ENCODE measurements at places on chromosomes 5 and 9. TPM values are rescaled to one million over a fixed set of nuclear protein-coding genes. Genes with fewer than 3 reads are reported as not detected.
A peak's percentile ranks its signal among the peaks of the same experiment; 100 is the strongest.

Gene BARHL1
- total RNA-seq, result not detected

DNA sequence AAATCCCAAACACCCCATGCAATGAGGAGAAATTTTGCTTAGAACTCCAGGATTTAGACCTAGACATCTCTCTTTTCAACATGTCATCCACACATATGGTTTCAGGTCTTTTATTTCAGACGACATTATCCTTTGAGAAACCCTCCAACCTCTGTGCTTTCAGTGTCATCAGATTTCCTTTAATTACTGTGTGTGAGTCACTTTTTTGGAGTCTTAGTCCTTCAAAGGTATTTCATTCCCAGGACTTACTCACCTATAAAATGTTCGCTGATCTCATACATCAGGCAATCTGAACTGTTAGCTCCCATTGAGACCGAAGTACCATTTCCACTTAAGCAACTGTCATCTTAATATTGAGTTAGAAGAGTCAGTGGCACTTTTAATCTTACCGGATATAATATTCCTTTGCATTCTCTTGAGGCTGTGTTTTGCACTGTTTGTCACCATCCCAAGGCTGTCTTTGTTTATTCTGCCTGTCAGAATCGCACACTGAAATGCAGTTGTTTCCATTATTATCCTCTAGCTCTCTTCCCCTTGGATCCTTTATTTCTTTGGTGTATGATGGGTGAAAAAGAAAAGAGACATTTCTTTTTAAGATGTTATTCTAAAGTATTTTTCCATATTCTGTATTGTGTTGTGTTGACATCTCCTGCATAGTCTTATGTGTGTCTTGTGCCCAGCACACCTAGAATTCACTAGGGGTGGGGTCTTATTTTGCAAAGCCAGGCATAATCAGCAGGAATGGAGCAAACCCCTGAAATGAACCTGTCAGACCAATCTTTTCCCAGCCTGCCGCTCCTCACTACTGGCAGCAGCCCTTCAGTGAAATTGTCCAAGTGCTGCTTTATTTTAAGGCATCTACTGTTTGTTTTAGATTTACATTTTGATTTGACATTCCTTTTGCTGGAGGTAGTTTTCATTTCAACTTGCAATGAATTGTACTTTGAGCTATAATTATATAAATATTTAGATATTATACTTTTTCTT, 155.4 kb downstream of the PAM start:
- peak; percentile 87 for DNase-seq
- peaks cover 11% of the 10 kb centered on the region for H3K4me1 ChIP-seq
- no peaks in the 10 kb centered on the region for H3K27me3 ChIP-seq
- H3K4me3 ChIP-seq, result no peak overlapping the region

GRCh38 chr5:176606875-176607274, 3.1 kb downstream of the GPRIN1 start:
- no peaks in the 10 kb centered on the region for H3K27me3 ChIP-seq
- H3K4me3 ChIP-seq, result no peak overlapping the region
- H3K27ac ChIP-seq, result no peak overlapping the region
- no peaks in the 10 kb centered on the region for H3K36me3 ChIP-seq

GRCh38 chr5:177446200-177447065, at the start of gene PRR7:
TSS of gene PRR7 (plus strand) at chr5:177446814. CDS start at chr5:177455068, 8,254 bp downstream.
- peak within 1 kb of the TSS; percentile 69 for H3K4me3 ChIP-seq
- DNase-seq, result peak; percentile 79
- no peaks in the 10 kb centered on the region for H3K27me3 ChIP-seq
- H3K36me3 ChIP-seq, result peaks cover 3% of the 10 kb centered on the region

DNA sequence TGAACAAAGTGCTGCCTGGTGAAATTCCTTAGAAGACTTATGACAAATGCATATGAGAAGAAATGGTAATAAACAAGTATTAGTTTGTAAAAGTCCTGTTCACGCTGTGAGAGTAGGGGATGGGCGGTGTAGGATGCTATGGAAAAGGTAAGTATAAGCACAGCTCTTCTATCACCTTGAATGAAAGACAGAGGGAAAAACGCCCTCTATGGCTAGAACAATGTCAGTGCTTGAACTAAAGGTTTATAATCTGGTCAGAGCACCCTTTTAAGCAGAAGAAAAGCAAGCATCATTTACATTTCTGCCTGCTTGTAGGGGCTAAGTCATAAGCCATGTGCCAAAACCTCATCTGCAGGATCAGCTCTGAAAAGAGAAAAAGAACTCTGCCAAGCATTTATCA, 115.2 kb downstream of the LHFPL2 start:
- no peak for DNase-seq
- H3K27me3 ChIP-seq, result no peaks in the 10 kb centered on the region
- H3K36me3 ChIP-seq, result no peaks in the 10 kb centered on the region
- H3K4me1 ChIP-seq, result peaks cover 21% of the 10 kb centered on the region

GRCh38 chr5:160159991-160160792, 40.9 kb upstream of the PWWP2A start:
- peak; percentile 53 for DNase-seq
- H3K27me3 ChIP-seq, result no peaks in the 10 kb centered on the region
- no peaks in the 10 kb centered on the region for H3K36me3 ChIP-seq
- H3K27ac ChIP-seq, result no peak overlapping the region
- H3K4me3 ChIP-seq, result no peak overlapping the region
- H3K4me1 ChIP-seq, result peaks cover 6% of the 10 kb centered on the region

- H3K27me3 ChIP-seq, result no peaks in the 10 kb centered on the region
- H3K4me3 ChIP-seq, result no peak overlapping the region
- DNase-seq, result no peak
- no peak overlapping the region for H3K27ac ChIP-seq
Measured at GRCh38 chr5:10891193-10891592, 130.2 kb upstream of the DAP start.

GRCh38 chr5:16000056-16000455, 179.5 kb downstream of the MARCHF11 start:
- H3K4me3 ChIP-seq, result no peak overlapping the region
- H3K27ac ChIP-seq, result no peak overlapping the region
- no peaks in the 10 kb centered on the region for H3K36me3 ChIP-seq
- DNase-seq, result no peak

DNA sequence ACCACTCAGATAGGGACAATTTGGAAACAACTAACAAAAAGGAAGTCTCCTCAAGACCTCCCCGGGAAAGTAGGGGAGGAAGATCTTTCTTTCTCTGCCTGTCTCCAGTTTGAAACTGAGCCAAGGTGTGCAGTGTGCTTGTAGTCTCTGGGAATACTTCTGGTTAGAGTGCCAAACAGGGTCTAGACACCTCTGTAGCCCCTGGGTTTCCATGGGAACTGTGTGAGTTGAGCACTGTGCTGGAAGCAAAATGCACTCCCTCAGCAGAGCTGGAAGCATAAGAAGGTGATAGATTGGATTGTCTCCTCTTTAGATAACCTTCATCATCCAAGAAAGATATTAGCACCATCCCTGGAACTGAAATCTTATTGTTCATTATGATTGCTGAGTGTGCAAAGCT, 129.2 kb upstream of the TNPO1 start:
- H3K27ac ChIP-seq, result no peak overlapping the region
- H3K4me3 ChIP-seq, result no peak overlapping the region
- no peaks in the 10 kb centered on the region for H3K36me3 ChIP-seq
- H3K4me1 ChIP-seq, result no peaks in the 10 kb centered on the region
- H3K27me3 ChIP-seq, result peaks cover 6% of the 10 kb centered on the region
- DNase-seq, result no peak

Gene PCDHGB4
- total RNA-seq, result 18.3 TPM

DNA sequence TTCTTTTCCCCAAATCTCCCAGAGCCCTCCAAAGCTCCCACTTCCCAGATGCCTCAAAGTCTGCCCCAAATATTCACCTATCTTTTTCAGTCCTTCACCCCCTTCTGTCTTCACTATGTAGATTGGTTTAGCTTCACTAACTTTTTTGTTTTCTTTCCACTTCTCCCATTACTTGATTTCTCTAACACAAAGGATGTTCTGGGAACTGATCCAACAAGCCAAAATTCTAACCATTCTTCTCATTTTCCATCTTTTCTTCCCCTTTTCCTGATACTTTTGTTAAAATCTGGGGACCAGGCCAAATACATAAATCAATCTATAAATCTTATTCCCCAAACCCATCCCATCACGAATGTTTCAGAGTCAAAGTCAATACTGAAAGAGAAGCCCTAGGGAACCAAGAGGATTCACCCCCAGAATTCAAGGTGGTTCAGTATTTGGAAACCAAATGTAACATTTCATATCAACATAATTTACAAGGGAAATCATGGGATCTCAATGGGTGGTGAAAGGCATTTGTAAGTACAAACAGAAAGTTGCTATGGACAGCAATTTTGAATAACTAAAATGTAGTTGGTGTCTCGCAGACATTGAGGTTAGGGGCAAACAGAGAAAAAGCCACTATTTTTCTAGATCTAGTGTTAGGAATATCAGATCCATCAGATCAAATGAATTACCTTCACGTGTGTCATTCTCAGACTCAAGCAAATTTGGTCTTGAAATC, 35.3 kb downstream of the APTX start:
- H3K4me3 ChIP-seq, result no peak overlapping the region
- DNase-seq, result no peak

Gene PRR16
- total RNA-seq, result 7.3 TPM

DNA sequence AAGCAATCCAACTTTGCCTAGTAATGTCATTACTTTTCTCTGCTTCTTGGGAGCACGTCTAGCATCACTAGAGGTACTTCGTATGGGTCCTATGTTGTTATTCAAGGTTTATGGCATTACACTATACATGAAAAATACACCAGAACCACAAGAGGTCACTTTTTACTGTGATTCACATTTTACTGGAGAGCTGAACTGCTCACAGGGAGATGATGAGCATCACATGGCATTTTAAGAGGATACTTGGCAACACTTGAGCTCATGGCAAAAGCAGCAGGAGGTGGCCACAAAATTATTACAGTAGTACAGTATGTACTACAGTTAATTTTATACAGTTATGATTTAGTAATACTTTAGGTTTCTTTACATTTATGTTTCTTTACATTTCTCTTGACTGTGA, 223.4 kb downstream of the PARP8 start:
- DNase-seq, result no peak
- H3K4me3 ChIP-seq, result no peak overlapping the region
- no peaks in the 10 kb centered on the region for H3K27me3 ChIP-seq
- H3K4me1 ChIP-seq, result no peaks in the 10 kb centered on the region
- no peak overlapping the region for H3K27ac ChIP-seq

GRCh38 chr9:31908891-31909480, 475.5 kb upstream of the ACO1 start:
- H3K27me3 ChIP-seq, result no peaks in the 10 kb centered on the region
- DNase-seq, result no peak
- H3K4me3 ChIP-seq, result no peak overlapping the region
- H3K27ac ChIP-seq, result no peak overlapping the region

DNA sequence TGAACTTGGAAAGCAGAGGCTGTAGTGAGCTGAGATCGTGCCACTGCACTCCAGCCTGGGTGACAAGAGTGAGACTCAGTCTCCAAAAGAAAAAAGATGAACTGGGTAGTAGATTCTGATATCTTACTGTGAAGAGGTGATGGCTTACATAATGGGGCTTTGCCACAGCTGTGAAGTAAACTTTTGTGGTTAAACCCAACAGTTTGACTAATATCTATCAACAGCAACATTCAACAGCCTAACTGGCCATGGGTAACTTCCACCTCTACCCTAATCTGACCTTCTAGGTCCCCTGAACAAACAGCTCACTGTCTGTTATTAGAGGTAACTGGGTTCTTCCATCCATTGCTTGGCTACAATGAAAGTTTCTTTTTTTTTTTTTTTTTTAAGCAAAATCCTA, 52.1 kb downstream of the TLE1 start:
- H3K4me3 ChIP-seq, result no peak overlapping the region
- H3K36me3 ChIP-seq, result no peaks in the 10 kb centered on the region

- DNase-seq, result no peak
- no peaks in the 10 kb centered on the region for H3K27me3 ChIP-seq
- no peaks in the 10 kb centered on the region for H3K4me1 ChIP-seq
- no peaks in the 10 kb centered on the region for H3K36me3 ChIP-seq
- H3K27ac ChIP-seq, result no peak overlapping the region
Measured at GRCh38 chr9:16180091-16180490, 627.2 kb downstream of the CCDC171 start.

Measured in fibroblast of lung (primary cell).